ENCODE measurements at places on chromosomes 2 and 18.

- no peak for DNase-seq
These were observed 52.2 kb downstream of the EDAR start for GRCh38 chr2:108936866-108937265.

DNA sequence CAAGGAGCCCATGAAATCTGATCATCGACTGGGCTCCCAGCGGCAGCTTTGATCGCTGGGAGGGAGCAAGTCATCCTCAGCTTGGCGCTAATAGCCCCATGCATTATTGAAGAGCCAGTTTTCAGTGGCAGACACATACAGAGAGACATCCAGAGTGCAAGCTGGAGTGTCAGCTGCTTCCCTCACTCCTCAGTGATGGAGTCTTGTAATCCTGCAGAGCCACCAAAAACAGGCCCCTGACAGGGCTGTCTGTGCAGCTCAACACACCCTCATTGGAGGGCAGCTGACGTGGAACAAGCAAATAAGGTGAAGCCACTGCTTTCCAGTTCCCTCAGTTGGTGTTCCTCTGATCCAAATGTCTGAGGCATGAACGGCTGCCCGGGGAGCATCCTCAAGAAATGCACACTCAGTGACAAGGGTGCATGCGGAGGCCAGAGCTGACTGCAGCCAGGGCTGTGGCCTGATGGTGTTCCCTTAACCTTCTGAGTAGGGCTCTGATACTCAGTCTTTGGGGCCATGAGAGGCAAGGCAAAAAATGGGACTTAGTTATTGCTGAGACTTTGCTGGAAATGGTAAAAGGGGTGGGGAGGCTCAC is 97.4 kb downstream of the RHOB start:
- DNase-seq: no peak

DNA sequence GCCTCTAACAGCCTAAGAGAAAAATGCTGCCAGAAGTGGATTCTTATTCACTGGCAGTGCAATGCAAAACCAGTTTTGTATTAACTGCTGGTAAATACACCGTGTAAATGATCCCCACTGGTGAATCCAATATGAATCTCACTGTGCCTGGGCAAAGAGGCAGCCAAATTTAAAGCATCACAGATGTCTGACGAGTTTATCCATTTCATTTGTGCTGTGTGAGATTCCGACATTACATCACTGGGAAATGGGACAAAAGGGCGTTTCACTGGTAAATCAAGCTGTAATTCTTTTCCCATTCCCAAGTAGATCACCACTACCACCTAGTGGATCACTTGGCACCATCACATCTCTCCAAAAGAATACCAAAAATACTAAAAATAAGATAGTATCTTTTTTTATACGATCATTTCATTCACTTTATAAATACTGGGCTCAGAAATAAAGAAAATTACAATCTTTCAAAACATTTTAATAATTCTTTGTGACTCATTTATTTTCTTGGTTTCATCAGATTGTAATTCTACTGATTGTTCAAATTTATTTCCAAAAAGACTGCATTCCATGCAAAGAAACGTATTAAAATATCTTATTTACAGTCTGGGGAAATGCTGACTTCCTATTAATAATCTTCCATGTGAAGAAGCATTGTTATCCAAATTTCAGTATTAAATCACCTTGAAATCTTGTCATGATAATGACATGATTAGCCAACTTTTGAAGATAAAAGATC is 125.6 kb downstream of the GRB14 start:
- DNase-seq: no peak

- peak; percentile 54 for DNase-seq
These were observed 57.6 kb downstream of the VAPA start for GRCh38 chr18:9971313-9971920.

DNA sequence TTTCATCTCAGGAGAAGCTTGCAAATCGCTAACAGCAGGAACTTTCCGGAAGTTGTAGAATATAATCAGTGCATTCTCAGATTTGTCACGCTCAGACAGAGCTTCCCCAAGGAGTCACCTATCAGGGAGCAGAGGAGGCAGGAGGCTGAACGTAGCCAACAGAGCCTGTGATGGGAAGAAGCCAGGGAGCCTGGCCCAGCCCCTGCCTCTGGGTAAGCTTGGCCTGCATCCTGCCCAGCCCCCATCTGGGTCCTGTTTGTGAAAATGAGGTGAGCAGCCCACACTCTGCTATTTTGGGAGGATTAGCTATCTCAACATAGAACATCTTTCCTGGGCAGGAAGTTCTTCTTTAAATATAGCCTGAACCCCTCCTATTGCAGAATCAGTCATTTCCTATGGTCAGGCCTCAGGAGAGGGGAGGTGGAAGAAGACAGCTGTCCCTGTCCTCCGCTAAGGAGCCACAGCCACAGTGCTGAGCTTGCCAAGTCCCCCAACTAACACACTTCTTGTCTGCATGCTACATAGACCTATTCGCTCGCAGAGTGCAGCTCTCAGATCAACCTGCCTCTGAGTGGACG is 19.2 kb upstream of the PKDCC start:
- DNase-seq: no peak

DNA sequence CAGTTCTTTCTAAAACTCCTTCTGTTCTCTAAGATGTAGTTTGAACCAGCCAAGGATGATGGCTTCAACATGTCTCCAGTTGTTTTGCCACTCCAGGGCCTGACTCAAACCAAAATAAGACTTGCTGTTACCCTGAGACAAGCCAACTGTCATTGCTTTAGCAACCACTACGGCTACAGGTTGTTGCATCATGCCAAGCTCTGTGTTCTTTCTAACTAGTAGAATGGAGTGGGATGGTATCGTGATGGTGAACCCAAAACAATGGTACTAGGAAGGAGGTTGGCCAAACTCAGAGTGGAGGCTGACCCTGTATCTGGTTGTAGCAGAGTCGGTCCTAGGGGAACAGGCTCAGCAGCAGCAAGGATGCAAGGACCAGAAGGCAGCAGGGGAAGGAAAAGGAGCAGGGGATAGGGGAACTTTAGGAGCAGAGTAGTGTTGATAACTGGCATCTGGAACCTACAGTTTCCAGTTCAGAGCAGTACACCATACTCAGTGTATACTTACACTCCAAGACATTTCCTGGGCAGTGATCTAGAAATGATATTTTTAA is 51.6 kb downstream of the PDK1 start:
- no peak for DNase-seq

GRCh38 chr2:161961061-161961460 is 113.0 kb downstream of the DPP4 start:
- DNase-seq: no peak

DNA sequence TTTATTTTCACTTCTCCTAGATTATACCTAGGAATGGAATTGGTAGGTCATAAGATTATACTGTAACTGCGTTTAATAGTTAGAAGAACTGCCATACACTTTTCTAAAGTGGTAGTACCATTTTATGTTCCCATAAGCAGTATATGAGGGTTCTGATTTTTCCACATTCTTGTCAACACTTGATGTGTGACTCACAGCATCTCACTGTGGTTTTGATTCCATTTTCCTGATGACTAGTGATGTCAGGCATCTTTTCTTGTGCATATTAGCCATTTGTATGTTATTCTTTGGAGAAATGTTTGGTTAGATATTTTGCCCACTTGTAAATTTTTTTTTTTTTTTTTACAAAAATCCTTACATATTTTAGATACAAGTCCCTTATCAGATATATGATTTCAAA is 2.3 kb downstream of the DCAF17 start:
- DNase-seq: no peak

DNA sequence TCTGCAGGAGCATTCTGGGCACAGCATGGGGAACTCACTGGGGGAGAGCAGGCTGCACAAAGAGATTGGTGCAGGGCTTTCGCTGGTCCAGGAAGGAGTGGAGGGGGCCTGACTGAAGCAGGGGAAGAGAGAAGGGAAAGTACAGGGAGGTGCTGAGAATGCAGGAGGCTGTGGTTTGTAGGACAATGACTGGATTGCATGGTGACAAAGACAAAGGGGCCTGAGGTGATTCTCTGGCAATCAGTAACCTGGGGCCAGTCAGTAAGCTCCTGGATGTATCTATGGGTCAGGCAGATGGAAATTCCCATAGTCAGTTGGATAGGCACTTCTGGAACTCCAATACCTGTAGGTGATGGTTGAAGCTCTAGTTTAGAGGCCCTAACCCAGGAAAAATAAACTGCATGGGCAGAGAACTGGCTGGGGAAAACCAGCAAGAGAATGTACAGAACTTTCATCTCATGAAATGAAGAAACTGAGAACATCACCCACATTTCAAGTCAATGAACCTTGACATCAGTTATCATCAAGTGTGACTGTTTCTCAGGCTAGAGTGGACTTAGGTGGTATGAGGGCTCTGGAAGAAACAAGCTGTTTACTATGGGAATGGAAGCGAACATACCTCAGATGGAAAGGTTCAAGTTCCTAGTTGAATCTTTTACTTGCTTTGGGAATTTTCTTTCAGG is 193.2 kb downstream of the TPGS2 start:
- no peak for DNase-seq

GRCh38 chr2:196696423-196697079 is 57.0 kb downstream of the CCDC150 start:
- DNase-seq: peak; percentile 3

DNA sequence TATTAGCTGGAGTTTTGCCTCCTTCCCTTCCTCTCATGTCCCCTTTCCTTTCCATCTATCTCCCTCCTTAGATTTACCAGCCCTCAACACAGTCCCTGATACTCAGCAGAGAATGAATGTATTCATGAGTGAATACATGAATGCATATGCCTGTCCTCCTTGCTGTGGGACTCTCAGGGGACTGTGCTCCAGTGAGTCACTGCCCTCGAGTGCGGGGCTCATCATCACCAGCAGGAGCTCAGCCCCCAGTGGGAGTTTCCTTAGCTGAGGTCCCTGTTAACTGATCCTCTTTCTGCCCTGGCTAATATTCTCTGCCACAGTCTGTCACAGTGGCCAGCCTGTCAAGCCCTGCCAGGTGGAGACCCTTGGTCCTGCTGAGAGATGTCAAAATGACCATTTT is 104.9 kb upstream of the LHCGR start:
- no peak for DNase-seq

DNA sequence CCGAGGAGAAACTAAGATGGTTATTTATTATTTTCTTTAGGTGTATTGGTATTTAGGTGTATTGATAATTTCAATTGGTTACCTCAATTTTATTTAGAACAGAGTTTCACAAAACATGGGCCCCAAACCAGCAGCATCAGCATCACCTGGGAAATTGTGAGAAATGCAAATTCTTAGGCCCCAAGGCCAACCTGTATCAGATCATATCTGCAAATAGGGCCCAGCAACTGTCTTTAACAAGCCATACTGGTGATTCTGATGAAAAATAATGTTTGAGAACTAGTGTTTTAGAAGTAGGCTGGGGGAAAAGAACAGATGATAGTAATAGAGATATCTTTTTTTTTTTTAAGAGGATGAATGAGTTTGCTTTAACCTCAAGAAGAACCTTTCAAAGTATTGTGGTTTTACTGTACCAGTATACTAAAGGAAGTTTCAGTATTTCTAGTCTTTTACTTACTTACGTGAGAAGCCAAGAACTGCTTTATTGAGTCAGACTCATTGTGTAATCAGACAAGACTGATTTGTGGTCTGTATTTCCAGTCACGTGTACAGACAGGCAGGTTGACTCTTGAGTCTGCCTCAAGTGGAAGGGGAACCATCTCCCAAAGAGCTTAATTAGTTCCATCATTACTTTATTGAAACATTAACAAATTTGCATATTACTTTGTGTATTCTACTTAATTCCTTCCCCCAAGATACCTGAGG is 60.4 kb upstream of the GAREM1 start:
- DNase-seq: peak; percentile 27

DNA sequence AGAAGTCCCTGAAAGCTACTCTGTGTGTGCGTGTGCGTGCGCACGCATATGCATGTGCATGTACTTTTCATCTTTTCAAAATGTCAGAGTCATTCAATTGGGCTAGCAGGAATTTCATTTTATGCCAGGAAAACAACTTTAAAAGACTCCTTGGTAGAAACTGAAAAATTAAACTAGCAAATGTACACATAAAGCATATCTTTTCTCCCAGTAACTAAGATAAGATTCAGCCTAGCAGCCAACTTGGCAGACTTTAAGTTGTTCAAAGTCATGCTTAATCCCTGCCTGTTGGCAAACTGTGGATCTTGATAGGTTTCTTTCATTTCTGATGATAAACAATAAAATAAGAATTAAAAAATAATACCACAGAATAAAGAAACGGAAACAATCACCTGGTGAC is 1129.1 kb downstream of the LRP1B start:
- no peak for DNase-seq

DNA sequence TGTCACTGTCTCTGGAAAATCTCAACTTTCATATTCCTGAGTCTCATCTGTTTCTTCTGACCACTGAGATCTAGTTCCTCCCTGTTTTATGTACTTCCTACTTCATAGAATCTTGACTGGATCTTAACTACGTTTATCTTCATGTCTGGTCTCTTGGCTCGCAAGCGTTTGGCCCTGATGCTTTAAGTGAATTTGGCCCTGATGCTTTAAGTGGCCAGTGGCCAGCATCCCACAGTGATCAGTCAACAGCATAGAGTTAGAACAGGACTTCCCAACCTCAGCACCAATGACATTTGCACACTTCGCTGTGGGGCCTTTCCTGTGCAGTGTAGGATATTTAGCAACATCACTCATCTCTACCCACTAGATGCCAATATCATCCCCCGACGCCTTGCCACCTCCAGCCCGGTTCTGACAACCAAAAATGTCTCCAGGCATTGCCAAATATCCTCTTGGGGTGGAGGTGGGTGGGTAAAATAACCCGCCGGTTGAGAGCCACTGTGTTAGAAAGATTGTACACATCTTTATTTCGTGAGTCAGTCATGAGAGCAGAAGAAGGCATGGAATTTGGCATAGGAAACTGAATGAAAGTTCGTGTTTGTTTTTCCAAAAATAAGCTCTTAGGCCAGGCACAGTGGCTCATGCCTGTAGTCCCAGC is 12.2 kb downstream of the TM4SF20 start:
- DNase-seq: no peak

- no peak for DNase-seq
These were observed 177.0 kb downstream of the LDLRAD4 start for GRCh38 chr18:13395577-13395976.

DNA sequence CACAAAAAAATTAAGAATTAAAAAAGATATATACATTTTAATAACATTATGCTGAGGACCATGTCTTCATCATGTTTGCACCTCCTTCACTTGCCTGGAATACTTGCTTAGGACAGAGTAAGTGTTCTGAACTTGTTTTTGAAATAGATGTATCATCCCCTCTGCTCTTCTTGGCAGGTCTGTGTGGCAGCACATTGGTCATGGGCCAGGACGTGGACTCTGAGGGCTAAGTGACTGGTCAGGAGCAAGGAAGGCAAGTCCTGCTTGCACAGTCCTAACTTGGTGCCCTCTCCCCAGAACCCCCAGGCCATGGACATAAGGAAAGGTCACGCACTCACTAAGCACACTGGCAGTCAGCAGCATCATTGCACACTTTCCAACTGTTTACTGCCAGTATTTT is 95.8 kb downstream of the PTPRM start:
- no peak for DNase-seq

DNA sequence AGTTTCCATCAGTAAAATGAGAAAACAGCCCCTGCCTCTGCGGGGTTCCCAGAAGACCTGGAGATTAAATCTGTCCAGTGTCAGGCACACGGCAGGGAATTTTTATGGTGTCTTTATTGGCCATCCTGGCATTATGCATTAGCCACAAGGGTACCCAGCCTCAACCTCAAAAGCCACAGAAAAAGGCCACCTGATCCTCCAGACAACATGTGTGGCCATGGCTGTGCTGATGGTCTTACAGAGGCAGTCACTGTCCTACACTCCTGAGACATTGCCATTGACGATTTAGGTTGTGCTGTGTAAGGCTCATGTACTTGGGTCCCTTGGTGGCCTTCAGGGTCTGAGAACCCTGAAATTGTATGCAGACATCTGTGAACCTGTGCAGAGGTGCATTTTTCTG is 115.6 kb downstream of the SMAD7 start:
- DNase-seq: no peak

All from SHP77 (cell line).